ENCODE measurements at places on chromosomes 6 and 20. TPM values are rescaled to one million over a fixed set of nuclear protein-coding genes. Genes with fewer than 3 reads are reported as not detected.

Gene CTNNBL1
- 57.2 TPM for polyA plus RNA-seq

Gene ANKRD66
- polyA plus RNA-seq: 0.06 TPM

Gene ANGPT4
- polyA plus RNA-seq: 0.40 TPM

Gene PPARD
- polyA plus RNA-seq: 27.2 TPM

Gene RUNX2
- 3.1 TPM for polyA plus RNA-seq

Gene POM121L2
- not detected for polyA plus RNA-seq

Gene ETV7
- polyA plus RNA-seq: 0.09 TPM

Gene SAMD5
- 13.0 TPM for polyA plus RNA-seq

Gene TGM3
- 0.54 TPM for polyA plus RNA-seq

Gene FAM217A
- polyA plus RNA-seq: 1.3 TPM

Gene TXLNB
- polyA plus RNA-seq: 1.8 TPM

Gene CTSZ
- 76.9 TPM for polyA plus RNA-seq

Gene MRPL18
- 62.3 TPM for polyA plus RNA-seq

Gene TBX18
- 10.7 TPM for polyA plus RNA-seq

Gene EYA4
- 10.1 TPM for polyA plus RNA-seq

Gene CCDC170
- polyA plus RNA-seq: 3.9 TPM

Gene FKBP1C
- polyA plus RNA-seq: 0.56 TPM

Gene PAK1IP1
- polyA plus RNA-seq: 20.0 TPM

Gene ZNF391
- polyA plus RNA-seq: 13.6 TPM

Gene TNFRSF6B
- polyA plus RNA-seq: 3.8 TPM

Gene SLC17A1
- polyA plus RNA-seq: 34.5 TPM

All from left renal cortex interstitium (tissue), 4 donors.